Stimulated activated CD4-positive, alpha-beta T cell treated with anti-CD3 and anti-CD28 coated beads, Interleukin-4, amount 100 ng/mL, for 24 hours (primary cell): ENCODE measurements at places on chromosomes 3 and 15.

GRCh38 chr3:169980055-169980454 lies 13.4 kb downstream of the SEC62 start:
- DNase-seq, result no peak

DNA sequence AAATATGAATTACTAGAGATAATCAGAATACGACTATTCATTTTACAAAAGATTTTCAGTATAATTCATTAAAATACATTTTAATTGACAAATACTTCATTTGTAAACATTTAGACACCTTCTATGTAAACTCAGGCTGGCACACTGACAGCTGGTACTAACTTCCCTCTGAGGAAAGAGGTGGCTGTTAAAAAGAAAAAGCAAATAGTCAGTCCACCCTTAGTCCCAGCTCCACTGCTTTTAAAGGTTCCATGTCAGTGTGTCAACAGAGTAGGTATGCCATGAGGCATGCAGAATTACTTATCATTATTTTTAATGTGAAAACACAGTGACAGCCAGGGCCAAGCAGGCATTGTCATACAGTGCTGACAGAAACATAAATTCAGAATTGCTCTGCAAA lies 16.1 kb downstream of the TM6SF1 start:
- no peak for DNase-seq

DNA sequence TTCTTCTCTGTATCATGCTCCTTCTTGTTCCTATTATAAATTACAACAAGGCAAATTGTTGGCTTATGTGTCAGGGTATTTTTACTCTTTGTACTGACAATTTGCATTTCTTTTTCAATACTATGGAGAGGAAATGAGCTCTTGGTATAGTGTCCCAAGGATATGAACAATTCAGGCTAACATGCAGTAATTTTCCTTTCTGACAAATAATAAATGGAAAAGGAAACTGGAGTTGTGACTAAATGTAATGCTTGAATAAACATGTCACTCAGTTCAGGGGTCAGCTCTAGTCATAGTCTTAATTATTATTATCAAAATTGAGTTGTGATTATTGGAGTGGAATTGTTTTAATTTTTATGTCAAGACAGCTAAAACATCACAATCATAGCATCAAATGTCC lies 256.0 kb upstream of the ZPLD1 start:
- no peak for DNase-seq

DNA sequence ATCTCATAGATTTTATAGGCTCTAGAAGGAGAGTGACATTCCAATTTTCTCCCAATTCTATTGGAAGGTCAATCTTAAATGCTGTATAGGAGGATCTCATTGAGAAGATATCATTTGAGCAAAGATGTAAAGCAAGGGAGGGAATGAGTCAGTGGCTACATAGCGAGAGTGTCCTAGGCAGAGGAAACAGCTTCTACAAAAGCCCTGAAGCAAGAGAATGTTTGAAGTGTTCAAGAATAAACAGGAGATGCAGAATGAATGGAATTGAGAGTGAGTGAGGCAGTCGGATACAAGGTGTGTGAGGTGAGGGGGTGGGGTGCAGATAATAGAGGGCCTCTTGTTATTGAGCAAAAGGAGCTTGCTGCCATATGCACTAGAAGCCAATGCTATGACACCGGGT lies 545.9 kb downstream of the IGSF11 start:
- no peak for DNase-seq

- DNase-seq, result no peak
Observed at GRCh38 chr3:98029083-98029482, 6.0 kb downstream of the GABRR3 start.

- DNase-seq, result no peak
Observed at GRCh38 chr3:197355713-197356112, 57.3 kb upstream of the DLG1 start.

DNA sequence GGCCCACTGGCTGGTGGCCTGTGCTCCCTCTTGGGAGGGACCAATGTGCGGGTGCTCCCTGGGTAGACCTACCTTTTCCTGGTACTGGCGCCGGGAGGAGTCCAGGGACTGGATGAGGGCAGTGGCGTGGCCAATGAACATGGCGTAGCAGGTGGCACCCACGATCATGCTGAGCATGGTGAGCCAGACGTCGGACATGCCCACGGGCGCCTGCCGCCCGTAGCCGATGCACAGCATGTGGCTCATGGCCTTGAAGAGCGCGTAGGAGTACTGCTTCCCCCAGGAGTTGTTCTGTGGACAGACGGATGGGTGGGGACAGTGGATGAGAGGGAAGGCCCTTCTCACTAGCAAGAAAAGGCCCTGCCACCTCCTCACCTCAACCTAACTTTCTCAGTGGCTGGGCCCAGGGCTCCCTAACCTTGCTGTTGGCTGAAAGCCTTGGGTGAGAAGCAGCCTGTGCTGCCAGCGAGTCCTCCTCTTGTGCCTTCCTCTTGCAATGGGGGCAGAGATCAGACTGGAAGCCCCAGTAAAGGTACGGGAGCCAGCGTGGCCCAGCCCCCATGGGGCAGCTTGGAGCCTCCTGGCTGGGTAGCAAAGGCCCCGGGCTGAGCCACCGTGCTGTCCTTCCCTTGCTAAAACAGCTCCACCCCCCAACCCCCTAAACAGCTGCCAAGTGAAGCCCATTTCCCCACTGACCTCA lies 39.1 kb downstream of the HCN4 start:
- no peak for DNase-seq
